ENCODE measurements at places on chromosomes 12 and 14.

DNA sequence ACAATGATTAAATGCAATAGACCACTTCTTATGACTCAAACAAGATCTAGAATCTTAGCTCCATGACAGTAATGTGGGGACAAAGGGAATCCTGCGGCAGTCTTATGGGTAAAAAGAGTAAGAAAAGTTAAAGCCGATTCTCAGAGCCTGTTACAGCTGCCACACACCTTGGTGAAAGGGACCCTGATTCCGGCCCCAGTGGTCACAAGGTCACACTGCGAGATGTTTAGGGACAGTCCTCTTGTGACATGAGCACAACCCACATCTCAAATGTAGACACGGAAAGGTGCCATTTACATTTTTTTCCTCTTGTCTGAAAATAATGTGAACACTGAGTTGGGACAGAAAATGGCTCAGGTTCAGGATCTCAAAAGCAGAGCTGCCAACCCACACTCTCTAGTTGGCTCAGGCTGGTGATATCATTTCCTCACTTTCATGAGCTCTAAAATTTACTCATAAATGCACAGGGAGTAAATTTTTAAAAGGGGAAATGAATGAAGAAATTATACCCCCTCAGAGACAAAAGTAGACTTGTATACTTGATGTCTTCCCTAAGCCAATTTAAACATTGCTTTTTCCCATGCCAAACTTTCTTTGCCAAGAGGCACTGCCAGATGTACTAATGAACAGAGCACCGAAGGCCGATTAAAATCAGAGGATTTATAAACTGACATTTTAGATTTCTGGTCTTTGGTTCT, 113.1 kb upstream of the OVCH1 start:
- no peak for DNase-seq

DNA sequence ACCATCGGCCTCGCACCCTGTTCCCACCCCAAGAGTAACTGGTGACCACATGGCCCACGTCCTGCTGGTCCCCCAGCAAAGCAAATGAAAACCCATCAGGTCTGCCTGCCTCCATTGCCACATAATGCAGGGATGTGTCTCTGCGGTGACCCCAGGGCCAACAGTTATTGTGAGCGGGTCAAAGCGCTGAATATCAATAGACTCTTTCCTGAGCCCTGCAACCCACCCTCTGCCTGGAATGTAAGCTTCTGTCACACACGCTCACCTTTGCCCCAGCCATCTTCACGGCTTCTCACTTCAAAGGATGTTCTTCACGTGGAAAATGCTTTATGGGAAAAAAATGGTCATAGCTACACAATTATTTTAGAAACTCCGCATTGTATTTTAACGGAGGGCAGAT, 63.9 kb downstream of the FZD10 start:
- DNase-seq: no peak

DNA sequence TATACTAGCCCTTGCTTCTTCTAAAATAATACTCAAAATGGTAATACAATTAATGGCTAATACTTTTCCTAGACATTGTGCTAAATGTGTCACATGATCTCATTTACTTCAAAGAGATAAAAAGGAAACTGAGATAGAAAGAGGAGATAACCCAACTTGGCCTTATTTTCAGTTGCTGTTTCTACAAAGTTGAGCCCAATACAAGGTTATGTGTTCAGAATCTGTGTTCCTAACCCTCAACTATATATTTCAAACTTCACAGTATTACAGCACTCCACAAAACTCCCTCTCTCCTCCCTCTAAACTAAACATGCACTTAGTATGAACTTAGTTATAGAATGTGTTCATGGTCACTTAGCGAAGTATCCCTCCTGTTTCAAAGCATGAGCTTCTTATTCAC, 277.9 kb downstream of the CCER1 start:
- DNase-seq: no peak

DNA sequence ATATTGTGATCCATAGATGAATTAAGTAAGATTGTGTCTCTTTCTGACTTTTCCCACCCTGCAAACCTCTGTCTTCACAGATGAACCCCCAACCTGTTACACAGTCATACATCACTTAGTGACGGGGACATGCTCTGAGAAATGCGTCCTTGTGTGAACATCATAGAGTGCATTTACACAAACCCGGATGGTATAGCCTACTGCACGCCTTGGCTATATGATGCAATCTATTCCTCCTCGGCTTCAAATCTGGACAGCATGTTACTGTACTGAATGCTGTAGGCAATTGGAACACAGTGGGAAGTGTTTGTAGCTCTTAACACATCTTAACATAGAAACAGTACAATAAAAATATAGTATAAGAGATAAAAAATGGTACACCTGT, 7.4 kb upstream of the TESPA1 start:
- DNase-seq: no peak

GRCh38 chr12:47078086-47078395, 1.4 kb upstream of the PCED1B start:
- DNase-seq: no peak

GRCh38 chr14:104356020-104356737, 217.8 kb downstream of the KIF26A start:
- DNase-seq: no peak

DNA sequence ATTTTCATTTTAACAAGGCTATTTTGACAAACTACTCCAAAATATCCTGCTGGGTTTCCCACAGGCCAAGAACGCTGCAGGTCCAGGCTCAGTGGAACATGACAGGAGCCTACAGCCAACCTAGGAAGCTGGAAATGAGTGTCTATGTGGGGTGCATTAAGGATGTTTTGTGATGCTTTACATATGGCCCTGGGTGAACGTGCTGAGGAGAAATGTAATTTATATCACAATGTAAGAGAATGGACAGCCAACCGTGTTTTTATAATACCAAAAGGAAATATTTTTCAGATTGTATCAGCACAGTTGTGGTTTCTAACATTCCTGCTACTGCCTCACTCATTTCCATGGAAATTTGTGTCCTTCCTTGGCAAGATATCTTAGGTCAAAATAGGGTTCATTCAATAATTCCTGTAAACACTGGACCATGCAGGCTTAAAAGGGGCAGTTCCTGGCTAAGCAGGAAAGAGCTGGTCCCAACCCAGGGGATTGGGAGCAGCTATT, 51.5 kb downstream of the ST8SIA1 start:
- DNase-seq: no peak

DNA sequence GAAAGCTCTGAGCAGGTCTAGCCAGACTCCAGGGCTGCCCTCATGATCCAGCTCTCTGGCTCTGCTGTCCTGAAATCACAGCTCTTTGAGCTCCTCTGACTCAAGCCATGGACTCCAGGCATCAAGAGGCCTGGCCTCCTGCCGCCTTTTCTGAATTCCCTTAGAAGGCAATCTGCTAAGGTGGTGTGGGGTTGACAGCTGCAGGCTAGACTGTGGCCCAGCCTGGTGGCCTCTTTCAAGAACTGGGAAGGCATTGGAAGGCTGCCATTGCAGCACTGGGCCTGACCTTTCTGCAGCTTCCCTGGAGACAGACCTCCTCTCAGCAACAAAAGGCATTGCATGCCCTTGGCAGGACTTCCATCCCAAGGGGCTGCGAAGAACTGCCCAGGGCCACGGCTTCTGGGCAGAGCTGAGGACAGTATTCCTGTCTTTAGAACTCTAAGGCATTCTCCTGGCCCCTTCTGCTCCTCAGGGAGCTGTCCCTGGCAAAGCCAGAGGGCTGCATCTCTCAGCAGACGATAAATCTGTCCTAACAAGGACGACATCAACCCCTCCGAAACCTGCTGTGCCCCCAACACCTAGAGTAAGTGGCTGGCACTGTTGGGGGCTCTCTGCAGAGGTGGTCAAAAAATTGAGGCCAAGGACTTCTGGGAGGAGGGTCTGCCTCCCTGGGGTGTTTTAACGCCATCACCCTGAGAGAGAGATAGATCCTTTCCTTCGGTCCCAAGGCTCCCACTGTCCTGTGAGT, 115.6 kb downstream of the RBM19 start:
- no peak for DNase-seq

GRCh38 chr12:3371018-3371417, 120.0 kb upstream of the PRMT8 start:
- no peak for DNase-seq

- DNase-seq: no peak
Observed at GRCh38 chr12:50579757-50580267, 75.0 kb downstream of the DIP2B start.

DNA sequence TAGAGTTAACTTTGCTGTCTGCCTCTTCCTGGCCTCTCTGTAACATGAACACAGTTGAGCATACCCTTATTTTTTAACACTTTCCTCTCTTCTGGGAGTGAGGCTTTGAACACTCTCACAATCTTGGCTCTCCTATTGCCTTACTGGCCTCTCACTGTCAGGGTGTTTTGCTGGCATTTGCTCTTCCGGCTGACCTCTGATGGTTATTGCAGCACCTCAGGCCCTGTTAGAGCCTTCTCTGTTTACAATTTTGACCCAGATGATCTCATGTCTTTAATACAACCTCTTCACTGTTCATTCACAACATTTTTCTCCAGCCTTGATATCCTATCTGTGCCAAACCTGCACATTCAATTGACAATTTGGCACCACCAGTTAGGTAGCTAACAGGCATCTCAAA, 357.8 kb upstream of the USP15 start:
- DNase-seq: no peak

GRCh38 chr14:95192311-95192710, 35.0 kb upstream of the DICER1 start:
- DNase-seq: no peak

GRCh38 chr12:64660237-64661018, 50.1 kb downstream of the RASSF3 start:
- no peak for DNase-seq

DNA sequence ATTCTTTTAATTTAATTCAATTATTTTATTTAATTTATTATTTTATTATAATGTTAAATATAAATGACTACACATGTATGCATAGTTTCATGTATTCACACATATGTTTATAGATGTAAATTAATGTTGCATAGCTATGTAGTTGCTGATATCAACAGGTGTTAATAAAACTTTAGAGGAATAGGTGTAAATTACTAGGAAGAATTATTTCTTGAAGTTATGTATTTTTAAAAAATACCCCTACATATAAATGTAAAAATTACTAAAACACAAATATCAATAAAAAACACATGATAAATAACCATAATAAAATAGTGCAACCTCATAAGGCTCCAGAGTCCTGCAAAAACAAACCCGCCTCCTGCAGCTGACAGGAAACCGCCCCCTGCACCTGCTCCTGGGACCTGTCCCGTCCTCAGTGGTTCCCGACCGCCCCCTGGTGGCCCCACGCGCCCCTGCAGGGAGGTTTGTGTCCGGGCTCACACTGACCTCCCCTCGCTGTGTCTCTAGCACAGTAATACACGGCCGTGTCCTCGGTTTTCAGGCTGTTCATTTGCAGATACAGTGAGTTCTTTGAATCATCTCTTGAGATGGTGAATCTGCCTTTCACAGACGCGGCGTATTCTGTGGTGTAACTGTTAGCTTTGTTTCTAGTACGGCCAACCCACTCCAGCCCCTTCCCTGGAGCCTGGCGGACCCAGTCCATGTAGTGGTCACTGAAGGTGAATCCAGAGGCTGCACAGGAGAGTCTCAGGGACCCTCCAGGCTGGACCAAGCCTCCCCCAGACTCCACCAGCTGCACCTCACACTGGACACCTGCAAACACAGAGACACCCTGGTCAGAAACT, 1264.0 kb downstream of the TMEM121 start:
- DNase-seq: peak; percentile 53

GRCh38 chr14:35331605-35332516, 39.7 kb downstream of the PSMA6 start:
- peak; percentile 76 for DNase-seq

GRCh38 chr14:67602995-67603545, 3.0 kb upstream of the PIGH start:
- no peak for DNase-seq

DNA sequence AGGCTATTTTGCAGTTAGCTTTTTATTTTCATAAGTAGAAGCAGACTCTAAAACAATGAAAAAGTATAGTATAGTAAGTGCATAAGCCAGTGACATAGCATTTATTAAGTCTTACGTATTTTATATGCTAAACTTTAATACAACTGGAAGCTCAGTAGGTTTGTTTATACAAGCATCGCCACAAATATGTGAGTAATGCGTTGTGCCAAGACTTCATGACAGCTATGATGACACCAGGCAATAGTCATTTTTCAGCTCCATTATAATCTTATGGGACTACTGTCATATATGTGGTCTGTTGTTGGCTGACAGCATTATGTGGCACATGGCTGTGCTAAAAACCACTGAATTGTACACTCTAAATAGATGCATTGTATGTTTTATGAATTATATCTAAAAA, 40.3 kb downstream of the SLC38A2 start:
- DNase-seq: no peak

GRCh38 chr14:23076785-23077408, 18.0 kb downstream of the ACIN1 start:
- DNase-seq: no peak

GRCh38 chr12:23722655-23723054, 226.8 kb downstream of the SOX5 start:
- DNase-seq: peak; percentile 49

DNA sequence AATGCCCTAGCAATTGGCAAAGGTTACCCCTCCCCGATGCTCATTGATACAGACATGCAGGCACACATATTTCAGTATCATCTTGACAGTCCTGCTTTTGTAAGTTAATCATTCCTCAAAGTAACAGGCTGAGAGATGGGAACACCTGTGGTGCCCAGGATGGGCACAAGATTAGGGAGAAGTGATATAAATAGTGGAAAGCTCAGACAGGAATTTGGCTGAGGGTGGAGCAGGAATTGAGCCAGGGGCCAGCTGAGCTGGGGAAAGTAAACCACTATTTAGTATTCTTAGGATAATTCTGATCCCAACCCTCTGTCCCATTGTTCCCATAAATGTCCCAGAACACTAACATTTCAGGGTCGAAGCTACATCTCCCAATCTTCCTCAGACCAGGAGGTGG, 38.3 kb downstream of the DAO start:
- DNase-seq: no peak

GRCh38 chr12:42402821-42403411, 76.9 kb downstream of the PPHLN1 start:
- DNase-seq: no peak

DNA sequence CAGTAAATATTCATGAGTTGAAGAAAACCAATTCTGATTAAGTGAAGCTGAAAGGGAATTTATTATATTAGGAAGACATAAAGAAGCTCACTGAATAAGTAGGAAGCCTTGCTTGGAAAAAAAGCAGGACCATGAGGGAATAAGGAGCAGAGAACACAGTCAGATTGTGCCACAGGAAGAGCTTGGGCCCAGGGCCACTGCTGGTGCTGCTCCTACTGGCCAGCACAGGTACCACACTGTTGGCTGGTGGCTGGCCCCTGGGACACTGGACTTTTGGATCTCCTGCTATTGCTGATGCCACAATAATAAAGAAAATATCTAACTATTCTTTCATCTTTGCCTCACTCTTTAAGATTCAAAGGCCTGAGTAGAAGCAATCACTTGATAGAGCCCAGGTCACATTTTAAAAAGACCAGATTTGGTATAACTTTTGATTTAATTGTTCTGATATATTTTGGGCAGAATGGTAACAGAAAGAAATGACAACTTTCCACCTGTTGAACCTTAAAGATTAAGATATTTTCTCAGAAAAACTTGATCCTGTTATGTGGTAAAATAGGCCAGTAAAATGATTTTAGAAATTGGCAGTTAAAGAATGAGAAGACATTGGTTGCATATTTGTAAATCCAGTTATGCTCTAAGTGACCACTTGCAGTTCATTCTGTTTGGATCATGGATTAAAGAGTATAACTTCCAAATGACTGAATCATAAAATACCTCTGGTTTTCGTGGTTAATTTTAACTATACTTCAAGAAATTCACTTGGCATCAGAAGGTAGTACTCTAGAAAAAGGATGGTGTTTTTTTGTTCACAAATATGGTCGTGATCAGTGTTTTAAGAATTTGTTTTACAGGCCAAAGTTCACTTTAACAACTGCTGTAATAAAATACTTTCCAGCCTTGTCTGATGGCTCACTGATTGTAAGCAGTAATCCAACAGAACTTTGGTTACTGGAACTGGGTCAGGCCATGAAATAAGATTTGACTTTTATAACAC, 68.3 kb downstream of the DERA start:
- DNase-seq: peak; percentile 10

Measured in erythroblast (primary cell).